Naive thymus-derived CD8-positive, alpha-beta T cell (primary cell): ENCODE measurements at places on chromosomes 11 and 22. TPM values are rescaled to one million over a fixed set of nuclear protein-coding genes. Genes with fewer than 3 reads are reported as not detected.

ROBO4 gene
- total RNA-seq = not detected

PRR33 gene
- total RNA-seq = not detected

DNA sequence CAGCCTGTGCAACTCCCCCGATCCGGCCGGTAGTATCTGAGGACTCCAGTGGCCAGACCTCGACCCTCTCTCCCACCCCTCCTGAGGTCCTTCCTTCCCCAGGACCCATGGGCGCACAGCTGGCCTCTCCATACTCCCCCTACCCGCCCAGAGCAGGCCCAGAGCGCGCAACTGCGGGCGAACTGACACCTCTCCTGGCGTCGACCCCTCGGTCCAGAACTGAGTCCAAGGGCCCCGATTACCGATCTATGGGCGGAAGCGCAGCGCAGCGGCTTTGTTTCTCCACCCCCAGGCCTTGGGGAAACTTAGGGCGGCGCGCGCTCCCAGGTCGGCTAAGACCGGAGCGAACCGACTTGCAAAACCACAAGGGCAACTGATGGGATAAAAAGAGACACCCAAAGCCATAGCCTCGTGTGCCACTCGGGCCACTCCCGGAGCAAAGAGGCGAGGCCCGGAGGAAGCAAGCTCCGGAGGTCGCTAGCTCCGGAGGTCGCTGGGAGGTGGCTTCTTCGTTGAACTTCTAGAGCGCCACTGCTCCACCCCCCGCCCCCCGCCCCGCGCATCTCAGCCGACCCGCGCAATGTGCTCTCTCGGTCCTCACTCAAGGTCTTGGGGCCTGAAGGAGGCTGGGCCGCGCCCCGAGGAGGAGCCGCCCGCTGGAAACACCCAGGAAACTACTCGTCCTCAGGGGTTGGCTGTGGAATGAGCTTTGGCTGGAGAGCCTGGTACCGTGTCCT, 9.8 kb upstream of the ALX4 start:
- no peak for DNase-seq

DNA sequence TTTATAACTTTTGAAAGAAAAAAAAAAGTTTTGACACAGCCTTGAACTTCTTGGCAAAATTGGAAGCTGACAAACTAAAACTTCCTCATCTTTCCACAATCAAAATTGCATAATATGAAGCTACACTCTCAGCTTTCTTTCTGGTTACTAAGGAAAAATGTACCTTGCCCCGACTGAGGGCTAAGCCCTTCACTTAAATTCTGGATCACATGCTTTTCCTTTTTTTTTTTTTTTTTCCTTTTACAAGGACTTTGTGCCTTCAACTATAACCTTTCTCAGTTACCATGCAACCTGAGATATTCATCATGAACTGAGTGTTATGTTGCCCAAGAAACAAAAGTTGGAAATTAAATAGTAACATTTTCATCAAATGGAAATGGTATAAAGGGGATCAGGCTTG, 188.5 kb upstream of the CARD18 start:
- DNase-seq = no peak

DNA sequence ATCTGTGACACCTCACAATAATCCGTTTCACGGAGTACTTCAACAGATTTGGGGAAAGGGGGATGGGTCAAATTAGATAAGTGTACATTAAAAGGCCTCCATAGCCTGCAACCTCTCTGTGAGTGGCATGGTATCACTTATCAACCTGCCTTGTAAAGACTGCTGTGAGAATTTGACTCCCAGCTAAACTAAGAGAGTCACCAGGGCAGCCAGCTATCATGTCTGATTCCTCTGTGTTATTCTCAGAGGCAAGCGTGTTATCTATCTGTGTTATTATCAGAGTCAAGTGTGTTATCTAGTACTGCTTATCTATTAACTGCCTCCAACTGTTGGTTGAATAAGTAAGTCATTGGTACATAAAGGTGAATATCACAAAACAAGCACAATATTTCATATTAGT, 4.1 kb upstream of the FAM83F start:
- DNase-seq = no peak

GRCh38 chr11:60528934-60529333, 13.7 kb downstream of the MS4A13 start:
- DNase-seq = no peak

- no peak for DNase-seq
Measured at GRCh38 chr11:78200061-78200460, 11.3 kb downstream of the USP35 start.

- DNase-seq = no peak
Measured at GRCh38 chr11:14902650-14903350, 10.8 kb upstream of the CYP2R1 start.

- peak; percentile 64 for DNase-seq
Measured at GRCh38 chr11:110296226-110297075, at the start of gene RDX. Gene RDX (minus strand): TSS chr11:110296614. CDS start chr11:110279692, 16,922 bp downstream.

GGT1 gene
- 21.1 TPM for total RNA-seq
